ENCODE measurements at places on chromosomes 1 and 21.

DNA sequence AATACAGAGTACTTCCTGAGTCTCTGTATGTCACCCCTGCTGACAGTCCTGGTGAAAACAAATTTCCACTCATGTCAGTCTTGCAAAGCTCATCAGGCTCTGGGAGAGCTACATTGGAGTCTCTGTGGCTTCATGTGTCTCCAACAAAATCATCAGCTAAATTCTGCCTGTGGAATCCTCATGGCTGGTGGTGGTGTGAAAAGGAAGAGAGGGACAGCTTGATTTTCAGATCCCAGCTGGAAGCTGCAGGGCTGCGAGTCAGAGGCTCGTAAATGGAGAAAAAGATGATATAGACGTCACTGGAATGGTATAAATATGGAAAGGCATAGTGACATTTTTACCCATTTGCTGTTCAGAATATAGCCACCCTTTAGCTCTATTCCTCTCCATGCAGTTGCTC is 150.2 kb downstream of the ASTN1 start:
- no peak for DNase-seq

- DNase-seq, result no peak
These were observed 86.7 kb upstream of the LYPLAL1 start for GRCh38 chr1:219086956-219087469.

- DNase-seq, result no peak
These were observed 144.6 kb downstream of the PLPP3 start for GRCh38 chr1:56434740-56435139.

- no peak for DNase-seq
These were observed 397.5 kb downstream of the TGFB2 start for GRCh38 chr1:218742467-218743262.

- DNase-seq, result no peak
These were observed 62.8 kb downstream of the DDX20 start for GRCh38 chr1:111818546-111818945.
